Inflammatory macrophage treated with lipopolysaccharide for 4 hours (primary cell): ENCODE measurements at places on chromosomes 4 and X.

DNA sequence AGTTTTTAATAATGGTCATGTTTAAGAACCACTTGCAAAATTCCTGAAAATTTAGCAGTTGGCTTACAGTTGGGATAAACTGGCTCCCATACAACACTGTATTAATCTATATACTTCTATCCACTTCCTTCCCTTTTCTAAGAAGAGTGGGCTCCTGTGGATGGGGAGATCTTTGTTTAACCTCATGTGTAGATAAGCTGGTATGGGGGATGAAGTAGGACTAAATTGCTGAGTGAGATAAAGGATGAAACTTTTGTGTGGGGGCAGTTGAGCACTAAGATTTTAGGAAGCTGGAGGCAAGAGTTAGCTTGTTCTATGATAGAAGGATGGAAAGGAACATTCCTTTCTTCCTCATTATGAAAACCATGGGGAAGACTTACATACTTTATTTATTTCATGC is 54.6 kb upstream of the ATP8A1 start:
- DNase-seq, result no peak

DNA sequence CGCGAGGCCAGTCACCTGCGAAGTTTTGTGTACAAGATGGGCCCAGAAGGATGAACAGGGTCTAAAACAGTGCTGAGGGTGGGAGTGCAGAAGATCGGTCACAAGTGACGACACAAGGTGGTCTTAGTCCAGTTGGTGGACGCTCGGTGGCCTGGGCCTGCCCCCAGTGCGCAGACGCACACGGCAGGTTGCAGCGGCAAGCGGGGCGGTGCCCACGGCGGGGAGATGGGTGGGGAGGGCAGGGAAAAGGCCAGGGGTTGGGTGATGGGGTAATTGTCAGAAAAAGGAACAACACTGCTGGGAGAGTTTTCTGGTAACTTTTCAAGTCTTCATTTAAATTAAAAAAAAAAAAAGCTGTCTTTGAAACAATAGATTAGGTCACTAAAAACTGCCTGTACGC is 1.0 kb upstream of the PRDX4 start:
- peak; percentile 39 for DNase-seq

- DNase-seq, result no peak
These were observed 2.6 kb upstream of the TRIML2 start for GRCh38 chr4:188111955-188112354.

- DNase-seq, result no peak
These were observed 78.8 kb downstream of the TMEM47 start for GRCh38 chrX:34578237-34578636.

DNA sequence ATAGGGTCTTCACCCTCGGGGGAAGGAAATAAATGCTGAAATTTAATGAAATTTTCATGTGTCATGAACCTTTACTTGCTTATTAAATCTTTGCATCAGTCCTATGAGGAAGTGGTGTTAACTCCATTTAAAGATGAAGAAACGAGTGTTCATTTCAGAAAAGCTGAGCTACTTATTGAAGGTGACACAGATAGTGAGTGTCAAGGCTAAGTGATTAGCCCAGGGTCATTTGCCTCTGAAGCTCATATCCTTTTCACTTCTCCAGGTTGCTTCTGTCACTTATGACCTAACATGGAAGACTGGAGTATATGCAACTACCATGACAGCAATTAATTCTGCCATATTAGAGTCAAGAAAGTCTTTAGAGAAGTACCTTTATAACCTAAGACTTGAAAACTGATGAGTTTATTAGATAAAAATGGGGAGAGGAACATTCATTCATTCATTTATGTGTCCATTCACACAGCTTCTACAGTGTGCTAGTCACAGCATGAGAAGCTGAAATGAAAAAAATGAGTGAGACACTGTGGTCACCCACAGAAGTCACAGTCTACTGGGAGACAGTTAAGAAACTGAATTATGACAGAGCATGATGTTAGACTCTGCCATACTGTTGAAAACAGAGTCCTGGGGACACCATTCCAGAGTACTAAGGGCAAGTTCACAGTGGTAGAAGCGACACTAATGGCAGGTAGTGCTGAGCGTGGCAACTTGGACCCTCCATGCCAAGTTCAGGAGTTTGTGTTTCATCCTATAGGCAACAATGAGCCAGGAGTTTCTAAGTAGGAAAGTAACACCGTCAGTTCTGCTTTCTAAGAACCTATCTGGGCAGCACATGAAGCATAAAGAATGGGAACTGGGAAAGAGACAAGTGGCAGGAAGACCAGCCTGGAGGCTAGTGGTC is 21.3 kb downstream of the ALPK1 start:
- peak; percentile 59 for DNase-seq

- DNase-seq, result no peak
These were observed 9.1 kb downstream of the PPAT start for GRCh38 chr4:56426273-56426672.
